ENCODE measurements at places on chromosomes 4 and X. TPM values are rescaled to one million over a fixed set of nuclear protein-coding genes. Genes with fewer than 3 reads are reported as not detected.

The TMA16 gene
- total RNA-seq, result 18.8 TPM

The STK26 gene
- total RNA-seq, result 12.2 TPM

The SCML1 gene
- total RNA-seq, result 12.3 TPM

The ASMTL gene
- total RNA-seq, result 23.8 TPM

The PIR gene
- 24.8 TPM for total RNA-seq

The AFM gene
- total RNA-seq, result not detected

DNA sequence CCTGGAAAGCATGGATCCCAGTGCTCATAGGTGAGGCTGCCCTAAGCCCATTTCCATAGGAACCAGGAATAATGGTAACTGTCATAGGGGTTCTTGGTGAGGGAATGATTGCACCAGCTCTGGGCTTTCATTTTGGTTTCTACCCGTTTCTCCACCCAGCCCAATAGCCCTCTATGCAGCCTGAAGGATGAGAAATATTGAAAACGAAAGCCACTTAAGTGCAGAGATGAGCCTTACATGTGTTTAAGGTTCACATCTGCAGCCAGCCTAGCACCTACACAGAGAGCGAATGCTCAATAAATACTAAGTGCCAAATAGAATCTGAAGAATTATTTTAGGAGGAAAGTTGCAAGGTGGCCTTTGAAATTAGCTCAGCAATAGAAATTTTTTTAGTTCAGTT is 60.4 kb downstream of the MCF2 start:
- H3K4me1 ChIP-seq, result no peaks in the 10 kb centered on the region
- H3K36me3 ChIP-seq, result no peaks in the 10 kb centered on the region
- no peak for DNase-seq
- no peaks in the 10 kb centered on the region for H3K27me3 ChIP-seq
- H3K4me3 ChIP-seq, result no peak overlapping the region
- H3K27ac ChIP-seq, result no peak overlapping the region

GRCh38 chr4:64893205-64893604 is 484.0 kb upstream of the TECRL start:
- H3K27ac ChIP-seq, result no peak overlapping the region
- no peaks in the 10 kb centered on the region for H3K4me1 ChIP-seq
- no peak for DNase-seq

- no peak overlapping the region for H3K27ac ChIP-seq
- no peak for DNase-seq
- H3K4me3 ChIP-seq, result no peak overlapping the region
- no peaks in the 10 kb centered on the region for H3K4me1 ChIP-seq
Measured at GRCh38 chr4:163959932-163960331, 465.4 kb downstream of the TMA16 start.

GRCh38 chr4:3075652-3075981 is 1.1 kb downstream of the HTT start:
- H3K27ac ChIP-seq, result peak overlapping the region; percentile 3
- peak overlapping the region; percentile 81 for H3K4me3 ChIP-seq
- no peak for DNase-seq
- H3K4me1 ChIP-seq, result peaks cover 27% of the 10 kb centered on the region

GRCh38 chr4:170256807-170257206 is 167.1 kb upstream of the AADAT start:
- DNase-seq, result no peak
- H3K27me3 ChIP-seq, result no peaks in the 10 kb centered on the region
- H3K4me1 ChIP-seq, result no peaks in the 10 kb centered on the region

GRCh38 chr4:149707862-149708261 is 107.8 kb downstream of the IQCM start:
- H3K36me3 ChIP-seq, result no peaks in the 10 kb centered on the region
- no peaks in the 10 kb centered on the region for H3K4me1 ChIP-seq
- H3K4me3 ChIP-seq, result no peak overlapping the region
- H3K27ac ChIP-seq, result no peak overlapping the region
- no peak for DNase-seq
